Spleen (tissue), 13 donors: ENCODE measurements at places on chromosomes 5 and 9. TPM values are rescaled to one million over a fixed set of nuclear protein-coding genes. Genes with fewer than 3 reads are reported as not detected.

PROB1 gene
- 3.2 TPM for total RNA-seq

ANKRD34B gene
- 0.09 TPM for total RNA-seq

PDLIM7 gene
- total RNA-seq, result 220 TPM

GZMA gene
- 22.0 TPM for total RNA-seq

NDUFS6 gene
- total RNA-seq, result 26.4 TPM

CDHR2 gene
- total RNA-seq, result 0.54 TPM

QRFP gene
- total RNA-seq, result not detected

FYB1 gene
- 233 TPM for total RNA-seq

SPINK7 gene
- total RNA-seq, result not detected

CD14 gene
- total RNA-seq, result 101 TPM

HACD4 gene
- 7.9 TPM for total RNA-seq

SLC25A2 gene
- total RNA-seq, result 2.4 TPM

LCN1 gene
- not detected for total RNA-seq

IRX1 gene
- not detected for total RNA-seq

SARDH gene
- total RNA-seq, result 4.5 TPM

GPX8 gene
- total RNA-seq, result 10.0 TPM

HAPLN1 gene
- total RNA-seq, result not detected

PCDHA9 gene
- total RNA-seq, result 0.98 TPM

SLC36A3 gene
- total RNA-seq, result not detected

ORM2 gene
- total RNA-seq, result 0.93 TPM

KCNIP1 gene
- 5.7 TPM for total RNA-seq

CCDC192 gene
- total RNA-seq, result not detected

ABO gene
- total RNA-seq, result 3.9 TPM

MYOZ3 gene
- 1.0 TPM for total RNA-seq

NKD2 gene
- total RNA-seq, result 1.4 TPM

GRHPR gene
- 54.3 TPM for total RNA-seq

EFNA5 gene
- 12.7 TPM for total RNA-seq

GFRA3 gene
- total RNA-seq, result not detected

PCDHA1 gene
- total RNA-seq, result not detected

TOMM5 gene
- total RNA-seq, result 68.3 TPM
